ENCODE measurements at places on chromosomes 5 and 9. TPM values are rescaled to one million over a fixed set of nuclear protein-coding genes. Genes with fewer than 3 reads are reported as not detected.

NSG2 gene
- 0.32 TPM for total RNA-seq

HMCN2 gene
- 0.67 TPM for total RNA-seq

PTRH1 gene
- total RNA-seq: 11.9 TPM

PLEKHG4B gene
- total RNA-seq: 0.35 TPM

FOXI1 gene
- total RNA-seq: not detected

DRD1 gene
- total RNA-seq: not detected

CACFD1 gene
- total RNA-seq: 17.6 TPM

COX7C gene
- total RNA-seq: 274 TPM

SEMA6A gene
- total RNA-seq: 13.9 TPM

HTR4 gene
- not detected for total RNA-seq

ZNG1F gene
- 6.7 TPM for total RNA-seq

HDHD3 gene
- 27.1 TPM for total RNA-seq

FAM163B gene
- not detected for total RNA-seq

IFNA2 gene
- total RNA-seq: not detected

LMX1B gene
- total RNA-seq: 0.61 TPM

SLC4A9 gene
- 0.16 TPM for total RNA-seq

S100Z gene
- total RNA-seq: not detected

HCN1 gene
- total RNA-seq: 0.72 TPM

SH3TC2 gene
- total RNA-seq: 1.2 TPM

PTGR1 gene
- total RNA-seq: 20.8 TPM

KCTD16 gene
- 4.3 TPM for total RNA-seq

C9orf153 gene
- not detected for total RNA-seq

ORM2 gene
- total RNA-seq: not detected

CYSRT1 gene
- total RNA-seq: not detected

KLF9 gene
- total RNA-seq: 19.5 TPM

RGS7BP gene
- total RNA-seq: 0.56 TPM

RASEF gene
- 13.8 TPM for total RNA-seq

HAVCR2 gene
- total RNA-seq: 0.74 TPM

C5orf24 gene
- total RNA-seq: 7.7 TPM

IL33 gene
- total RNA-seq: 2.2 TPM

CDC20B gene
- total RNA-seq: not detected

AGXT2 gene
- total RNA-seq: not detected

TNFSF8 gene
- total RNA-seq: 1.0 TPM

SLC1A1 gene
- 4.9 TPM for total RNA-seq

FOXD4 gene
- 0.24 TPM for total RNA-seq

CEP120 gene
- total RNA-seq: 10.9 TPM

CCDC127 gene
- 2.4 TPM for total RNA-seq

HTR1A gene
- not detected for total RNA-seq

ARID3C gene
- total RNA-seq: not detected

ARAP3 gene
- total RNA-seq: 1.7 TPM

SNCAIP gene
- 0.04 TPM for total RNA-seq

TICAM2 gene
- total RNA-seq: 3.4 TPM

IL3 gene
- not detected for total RNA-seq

CRB2 gene
- not detected for total RNA-seq

ZNF608 gene
- total RNA-seq: 10.0 TPM
